Glutamatergic neuron (in vitro differentiated cells): ENCODE measurements at places on chromosomes 11 and 22.
A peak's percentile ranks its signal among the peaks of the same experiment; 100 is the strongest.

DNA sequence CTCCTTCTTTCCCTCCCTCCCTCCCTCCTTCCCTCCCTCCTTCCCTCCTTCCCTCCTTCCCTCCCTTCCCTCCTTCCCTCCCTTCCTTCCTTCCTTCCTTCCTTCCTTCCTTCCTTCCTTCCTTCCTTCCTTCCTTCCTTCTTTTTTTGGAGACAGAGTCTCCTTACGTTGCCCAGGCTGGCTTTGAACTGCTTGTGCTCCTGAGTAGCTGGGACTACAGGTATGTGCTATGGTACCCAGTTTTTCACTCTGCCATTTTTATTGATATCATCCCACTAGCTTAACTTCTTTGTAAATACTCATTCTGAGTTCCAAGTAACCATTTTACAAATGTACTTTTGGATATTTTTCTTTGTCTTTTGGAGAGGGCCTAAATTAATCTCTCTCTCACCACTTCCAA is 336.8 kb upstream of the DDI1 start:
- DNase-seq, result no peak

- DNase-seq, result no peak
These were observed 7.4 kb upstream of the RCE1 start for GRCh38 chr11:66835768-66836405.

DNA sequence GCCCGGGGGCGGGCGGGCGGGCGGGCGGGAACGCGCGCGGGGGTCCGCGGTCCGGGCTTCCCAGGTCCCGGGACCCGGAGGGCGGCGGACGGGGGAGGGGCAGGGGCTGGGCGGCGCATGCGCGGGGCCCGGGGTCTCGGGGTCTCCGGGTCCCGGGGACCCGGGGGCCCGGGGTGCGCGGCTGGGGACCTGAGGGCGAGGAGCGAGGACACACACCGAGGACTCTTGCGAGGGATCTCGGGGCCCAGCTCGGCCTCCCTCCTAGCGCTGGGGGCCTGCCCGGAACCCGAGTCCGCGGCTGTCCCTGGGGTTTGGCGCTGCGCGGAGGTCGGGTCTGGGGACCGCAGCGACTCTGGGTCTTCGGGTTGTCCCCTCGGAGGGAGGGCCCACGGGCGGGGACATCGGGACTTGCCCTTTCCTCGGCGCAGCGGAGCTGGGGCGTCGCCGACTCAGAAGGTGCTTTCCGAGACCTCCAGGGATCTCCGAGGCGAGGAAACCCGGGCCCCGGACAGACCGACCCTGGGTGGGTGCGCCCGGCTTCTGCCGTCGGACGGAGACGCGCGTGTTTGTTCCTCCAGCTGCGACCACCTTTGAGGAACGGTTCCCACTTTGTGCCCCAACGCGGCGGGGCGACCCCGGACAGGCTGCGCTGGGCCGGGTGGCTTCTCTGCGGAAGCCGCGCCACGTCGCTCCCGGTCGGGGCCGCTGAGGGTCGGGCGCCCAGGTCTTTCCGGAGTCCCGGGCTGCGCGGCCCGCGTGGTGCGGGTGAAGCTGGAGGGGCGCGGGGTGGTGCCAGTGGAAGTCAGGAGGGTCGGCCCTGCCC is 540 bp downstream of the PPARA start:
- peak; percentile 43 for DNase-seq

- DNase-seq, result no peak
These were observed 81.6 kb upstream of the SUSD2 start for GRCh38 chr22:24099666-24100065.

DNA sequence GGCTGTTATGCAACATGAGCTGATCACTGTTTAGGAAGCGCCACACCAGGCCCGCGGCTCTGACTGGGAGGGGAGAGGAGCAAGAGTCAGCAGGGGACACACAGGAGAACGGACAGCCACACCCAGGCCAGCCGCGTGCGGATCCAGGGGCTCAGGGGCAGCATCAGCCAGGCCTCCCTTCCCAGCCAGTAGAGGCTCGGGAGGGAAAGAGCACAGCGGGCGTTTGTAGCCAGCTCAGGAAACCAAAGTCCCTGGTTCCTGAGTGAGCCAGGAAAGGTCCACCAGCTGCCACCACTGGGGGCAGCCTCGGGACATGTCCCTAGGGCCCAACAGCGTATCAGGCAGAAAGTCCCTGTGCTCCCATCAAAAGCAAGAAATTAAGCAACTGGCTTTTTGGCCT is 71.8 kb upstream of the PITPNB start:
- peak; percentile 49 for DNase-seq

- no peak for DNase-seq
These were observed 25.5 kb upstream of the DGKZ start for GRCh38 chr11:46321757-46322156.
